NCI-H1694 (cell line): ENCODE measurements at places on chromosomes 2 and 18.

DNA sequence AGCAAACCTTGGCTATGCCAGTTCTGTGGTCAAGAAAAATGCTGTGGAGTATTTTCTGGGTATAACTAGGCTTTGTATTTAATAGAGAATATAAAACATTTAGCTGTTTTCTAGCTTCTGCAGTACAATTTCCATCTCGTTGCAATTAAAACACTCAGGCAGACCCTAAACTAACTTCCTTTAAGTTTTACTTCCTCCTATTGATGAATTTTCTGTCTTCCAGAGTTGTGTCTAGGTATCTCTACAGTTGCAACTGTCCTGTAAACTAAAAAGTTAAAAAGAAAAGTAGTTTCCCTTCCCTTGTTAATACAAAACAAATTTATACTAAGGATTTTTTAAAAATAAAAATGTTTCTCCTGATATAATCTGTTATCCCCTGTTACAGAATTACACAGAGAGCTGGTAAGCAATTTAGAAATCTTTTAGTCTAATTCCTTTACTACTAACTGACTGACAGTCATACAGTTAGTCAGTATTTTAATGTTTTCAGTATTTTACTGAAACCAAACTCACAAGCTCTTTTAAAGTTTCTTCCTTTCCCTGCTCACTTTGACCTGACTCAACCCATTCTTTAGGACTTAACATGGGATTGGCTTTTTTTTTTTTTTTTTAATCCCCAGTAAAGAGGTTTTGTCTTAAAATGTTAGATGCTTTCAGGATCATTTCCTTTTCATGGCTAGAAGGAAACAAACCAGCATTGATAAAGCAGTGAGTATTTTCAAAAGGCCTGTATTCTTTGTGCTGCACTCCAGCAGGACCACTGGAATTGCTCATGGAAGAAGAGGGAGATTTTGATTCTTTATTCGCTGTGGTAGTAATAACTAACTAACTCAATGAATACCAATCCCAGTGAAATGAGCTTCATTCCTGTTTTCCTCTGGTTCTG lies 22.9 kb downstream of the ITGAV start:
- DNase-seq: no peak

DNA sequence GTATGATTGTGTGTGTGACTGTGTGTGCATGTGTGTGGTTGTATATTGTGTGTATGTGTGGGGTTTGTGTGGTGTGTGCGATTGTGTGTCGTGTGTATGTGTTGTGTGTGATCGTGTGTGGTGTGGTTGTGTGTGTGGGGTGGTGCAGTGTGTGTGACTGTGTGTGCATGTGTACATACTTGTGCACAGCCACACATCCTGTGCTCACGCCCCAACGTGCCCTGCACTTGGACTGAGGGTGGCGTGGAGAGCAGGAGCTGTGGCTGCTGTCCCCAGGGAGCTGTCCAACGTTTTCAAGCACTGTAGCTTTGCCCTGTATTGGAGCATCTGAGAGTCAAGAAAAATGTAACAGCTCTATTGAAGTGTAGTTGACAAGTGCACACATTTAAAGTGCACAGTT lies 243.2 kb upstream of the HDAC4 start:
- no peak for DNase-seq

- no peak for DNase-seq
Measured at GRCh38 chr2:218010984-218011652, 8.3 kb upstream of the TNS1 start.

GRCh38 chr18:8912348-8913326 lies 189.9 kb upstream of the NDUFV2 start:
- DNase-seq: peak; percentile 89

DNA sequence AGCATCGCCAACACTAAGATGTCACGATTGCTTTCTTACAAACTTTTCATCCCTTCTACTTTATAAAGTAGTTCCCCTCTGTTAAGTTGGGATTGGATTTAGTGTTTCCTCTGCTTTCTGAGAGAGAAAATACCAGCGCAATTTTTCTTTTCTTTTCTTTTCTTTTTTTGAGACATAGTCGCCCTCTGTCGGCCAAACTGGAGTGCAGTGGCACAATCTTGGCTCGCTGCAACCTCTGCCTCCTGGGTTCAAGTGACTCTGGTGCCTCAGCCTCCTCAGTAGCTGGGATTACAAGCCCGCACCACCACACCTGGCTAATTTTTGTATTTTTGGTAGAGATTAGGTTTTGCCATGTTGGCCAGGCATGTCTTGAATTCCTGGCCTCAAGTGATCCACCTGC lies 9.0 kb downstream of the RELCH start:
- DNase-seq: no peak

DNA sequence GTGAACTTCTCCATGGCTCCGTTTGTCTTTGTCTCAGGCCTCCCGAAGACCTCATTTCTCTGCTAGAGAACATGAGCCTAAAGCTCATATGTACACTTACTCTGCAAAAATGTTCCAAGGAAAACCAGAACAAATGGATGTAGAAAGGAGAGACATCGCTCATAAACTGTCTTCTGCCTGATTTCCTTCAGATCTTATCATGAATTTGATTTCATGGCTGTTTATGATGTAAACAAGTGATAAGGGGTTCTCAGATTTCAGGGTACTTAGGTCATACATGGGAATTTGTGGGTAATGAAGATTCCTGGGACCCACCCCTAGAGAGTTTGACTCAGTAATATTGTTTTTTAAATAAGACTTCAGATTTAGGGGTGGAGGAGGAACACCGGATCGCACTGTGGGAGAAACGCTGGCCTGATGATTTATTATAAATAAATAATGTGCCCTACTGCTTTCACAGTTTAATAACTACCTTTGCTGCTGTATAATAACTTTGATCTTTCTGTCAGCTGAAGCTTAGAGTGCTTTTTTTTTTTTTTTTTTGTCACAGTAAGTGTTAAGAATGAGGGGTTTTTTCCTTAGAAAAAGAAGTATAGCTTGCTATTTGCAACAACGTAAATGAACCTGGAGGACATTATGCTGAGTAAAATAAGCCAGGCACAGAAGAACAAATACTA lies 14.9 kb downstream of the AOX1 start:
- DNase-seq: no peak

DNA sequence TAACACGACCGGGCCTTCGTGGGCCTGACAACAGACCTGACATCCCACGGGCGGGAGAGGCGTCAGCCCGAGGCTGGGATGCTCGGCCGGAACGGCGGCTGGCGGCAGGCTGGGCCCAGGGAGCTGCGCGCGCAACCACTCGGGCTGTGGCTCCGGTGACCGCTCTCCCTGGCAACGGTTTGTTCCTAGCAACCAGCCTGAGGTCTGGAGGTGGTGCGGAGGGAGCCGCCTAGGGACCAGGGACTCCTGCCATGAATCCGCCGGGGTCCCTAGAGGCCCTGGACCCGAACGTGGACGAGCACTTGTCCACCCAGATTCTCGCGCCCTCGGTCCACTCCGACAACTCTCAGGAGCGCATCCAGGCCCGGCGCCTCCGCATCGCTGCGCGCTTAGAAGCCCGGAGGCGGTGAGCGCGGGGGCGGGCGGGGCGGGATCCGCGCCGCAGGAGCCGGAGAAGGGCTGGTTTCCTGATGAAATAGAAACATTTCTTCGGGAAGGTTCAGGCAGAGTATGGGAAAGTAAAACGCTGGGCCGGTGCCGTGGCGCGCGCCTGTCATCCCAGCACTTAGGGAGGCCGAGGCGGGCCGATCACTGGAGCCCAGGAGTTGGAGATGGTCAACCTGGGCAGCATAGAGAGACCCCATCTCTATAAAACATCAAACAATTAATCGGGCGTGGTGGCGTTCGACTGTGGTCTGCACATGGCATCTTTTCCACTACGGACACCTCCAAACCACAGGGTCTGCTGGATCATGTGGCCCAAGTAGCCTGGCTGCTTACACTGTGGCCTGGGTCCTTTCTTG lies at the start of gene DRC1:
DRC1 (plus strand) TSS at position 182 of the 803 bp plus-strand sequence; CDS start at position 252, 70 bp downstream.
- DNase-seq: no peak

DNA sequence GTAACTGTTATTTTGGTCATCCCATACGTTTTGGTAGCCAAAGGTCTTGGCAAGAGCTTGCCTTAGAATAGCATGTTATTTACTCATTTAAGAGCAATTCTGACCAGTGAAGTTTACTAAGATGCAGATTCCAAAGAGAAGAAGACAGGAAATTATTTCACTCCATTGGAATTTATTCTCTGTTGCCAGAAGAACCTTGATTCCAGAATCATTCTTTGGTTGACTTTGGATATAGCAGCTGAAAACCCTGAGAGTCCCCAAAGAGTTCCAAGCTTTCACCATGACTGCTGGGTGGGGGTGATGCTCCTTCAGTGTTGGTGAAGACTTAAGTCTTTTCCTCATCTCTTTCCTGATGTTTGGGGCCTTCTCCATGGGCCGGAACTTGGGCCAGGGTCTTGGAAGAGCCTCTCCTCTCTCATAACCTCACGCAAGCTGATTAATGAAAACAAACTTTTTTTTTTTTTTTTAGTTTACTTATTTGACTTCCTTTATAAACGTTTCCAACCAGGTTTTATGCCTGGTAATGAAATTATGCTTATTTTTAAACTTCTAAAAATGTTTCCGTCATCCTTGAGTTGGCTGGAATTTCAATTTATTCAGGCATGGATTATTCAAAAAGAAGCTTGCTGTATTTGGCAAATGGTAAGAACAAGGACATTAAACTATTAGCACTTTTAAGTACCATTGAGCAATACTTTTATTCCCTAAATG lies 192.0 kb downstream of the MTX2 start:
- DNase-seq: no peak

DNA sequence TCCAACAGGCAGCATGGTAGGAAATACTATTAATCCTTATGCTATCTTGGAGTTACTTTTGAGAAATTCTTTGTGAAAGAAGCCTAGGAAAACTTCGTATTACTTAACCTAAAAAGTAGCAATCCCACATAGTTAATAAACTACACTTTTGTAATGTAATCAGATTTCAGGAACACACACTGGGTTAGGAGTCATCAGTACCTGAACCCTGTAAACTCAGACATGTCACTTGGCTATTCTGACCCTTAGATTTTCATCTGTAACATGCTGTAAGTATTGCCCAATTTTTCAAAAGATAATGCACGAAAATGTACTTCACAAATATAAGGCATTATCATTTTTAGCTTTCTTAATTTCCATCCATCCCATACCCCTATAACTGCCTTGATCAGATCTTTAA lies 39.0 kb downstream of the KIDINS220 start:
- no peak for DNase-seq

- peak; percentile 85 for DNase-seq
Measured at GRCh38 chr2:167196461-167197252, 308.4 kb downstream of the XIRP2 start.

DNA sequence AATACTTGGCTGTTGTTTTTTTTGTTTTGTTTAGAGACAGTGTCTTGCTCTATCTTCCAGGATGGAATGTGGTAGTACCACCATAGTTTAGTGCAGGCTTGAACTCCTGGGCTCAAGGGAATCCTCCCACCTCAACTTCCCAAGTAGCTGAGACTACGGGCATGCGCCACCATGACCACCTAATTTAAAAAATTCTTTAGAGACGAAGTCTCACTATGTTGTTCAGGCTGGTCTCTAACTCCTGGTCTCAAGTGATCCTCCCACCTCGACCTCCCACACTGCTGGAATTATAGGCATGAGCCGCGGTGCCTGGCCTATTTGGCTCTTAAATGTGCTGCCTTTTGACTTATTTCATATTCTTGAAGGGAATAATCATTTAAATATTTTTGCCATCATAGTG lies 60.1 kb downstream of the PTPN4 start:
- DNase-seq: no peak

GRCh38 chr18:55320424-55321264 lies 267.3 kb downstream of the TCF4 start:
- DNase-seq: peak; percentile 22

GRCh38 chr2:144668493-144669110 lies 148.7 kb upstream of the ZEB2 start:
- DNase-seq: no peak

DNA sequence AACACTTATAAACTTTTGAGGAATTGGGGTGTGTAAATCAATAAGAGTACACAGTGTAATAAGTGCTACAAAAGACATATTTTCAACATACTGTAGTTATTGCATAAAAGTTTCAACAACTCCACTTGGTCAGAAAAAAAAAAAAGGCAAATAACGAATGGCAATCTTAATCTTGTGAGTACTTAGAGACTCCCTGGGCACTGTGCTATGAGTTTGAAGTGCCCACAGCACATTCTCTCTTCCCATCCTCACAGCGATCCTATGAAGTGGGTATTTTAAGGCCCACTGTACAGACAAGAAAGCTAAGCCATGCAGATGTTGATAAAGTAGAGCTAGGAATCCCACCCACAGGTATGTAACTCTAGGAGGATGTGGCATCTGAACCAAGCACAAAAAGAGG lies 112.3 kb downstream of the STK39 start:
- no peak for DNase-seq

DNA sequence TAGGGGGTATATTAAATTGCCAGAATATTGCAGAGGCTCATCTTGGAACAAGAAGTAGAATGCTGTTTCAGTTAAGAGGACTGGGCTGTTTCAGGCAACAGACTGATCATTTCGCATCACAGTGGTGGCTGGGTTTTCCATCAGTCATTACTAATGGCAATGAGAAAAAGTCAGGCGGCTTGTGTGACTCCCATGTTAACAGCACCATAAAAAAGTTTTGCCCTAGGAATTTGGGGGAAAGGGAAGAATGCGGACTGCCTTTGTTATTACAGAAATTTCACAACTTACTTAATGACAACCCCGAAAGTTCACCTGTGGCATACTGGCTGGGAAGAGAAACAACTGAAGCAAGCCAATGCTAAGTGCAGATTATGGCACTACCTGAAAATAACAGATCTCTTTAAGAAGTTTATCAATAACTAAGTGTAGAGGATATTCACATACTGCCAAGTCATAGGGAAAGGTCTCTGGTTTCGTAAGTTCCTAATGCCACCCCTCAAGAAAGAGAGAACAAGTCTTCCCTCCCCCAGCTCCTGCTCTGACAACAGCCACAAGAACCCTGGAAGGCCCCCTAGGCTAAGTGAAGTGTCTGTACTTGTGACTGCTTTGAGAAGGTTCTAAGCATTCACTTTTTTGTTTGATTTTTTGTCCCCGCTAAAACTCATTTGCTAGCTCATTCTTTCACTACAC lies 40.5 kb upstream of the AP1S3 start:
- DNase-seq: no peak

DNA sequence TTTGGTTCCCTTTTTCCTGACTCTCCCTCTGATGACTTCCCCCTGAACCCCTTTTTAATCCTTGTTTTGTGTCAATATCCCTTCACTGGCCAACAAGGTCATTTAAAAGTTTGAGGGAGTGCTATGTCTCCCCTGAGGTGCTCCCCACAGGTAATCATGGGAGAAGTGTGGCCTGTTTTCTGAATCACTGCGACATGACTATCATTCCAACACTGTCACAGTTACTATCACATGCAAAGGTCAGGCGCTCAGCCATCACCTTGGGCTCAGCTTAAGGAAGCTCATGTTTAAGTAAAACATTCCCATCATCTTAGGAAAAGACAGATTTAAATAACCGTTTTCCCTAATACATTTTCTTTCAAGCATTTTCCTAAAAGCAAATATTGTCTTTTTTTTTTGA lies 20.9 kb upstream of the ACAA2 start:
- no peak for DNase-seq
